ENCODE measurements at places on chromosomes 11 and 22.
A peak's percentile ranks its signal among the peaks of the same experiment; 100 is the strongest.

- DNase-seq = no peak
These were observed 222.1 kb upstream of the ANO3 start for GRCh38 chr11:26109658-26110368.

DNA sequence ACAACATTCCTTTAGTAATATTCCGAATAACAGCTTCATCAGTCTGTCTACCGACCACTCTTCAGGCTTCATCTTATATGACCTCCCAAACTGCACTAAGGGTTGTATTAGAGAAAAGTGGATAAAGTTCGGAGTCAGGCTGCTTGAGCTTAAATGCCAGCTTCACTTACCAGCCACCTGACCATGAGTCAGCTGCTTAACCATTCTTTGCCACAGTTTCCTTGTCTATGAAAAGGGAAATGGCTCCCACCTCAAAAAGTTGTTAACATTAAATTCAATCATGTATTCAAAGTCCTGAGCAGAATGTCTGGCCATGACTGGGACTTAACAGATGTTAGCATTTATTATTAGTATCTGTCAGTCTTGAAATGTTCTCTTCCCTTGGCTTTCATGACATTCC lies 20.9 kb downstream of the LIMK2 start:
- no peak for DNase-seq

- DNase-seq = no peak
These were observed 35.5 kb upstream of the SLC22A24 start for GRCh38 chr11:63179432-63180041.

DNA sequence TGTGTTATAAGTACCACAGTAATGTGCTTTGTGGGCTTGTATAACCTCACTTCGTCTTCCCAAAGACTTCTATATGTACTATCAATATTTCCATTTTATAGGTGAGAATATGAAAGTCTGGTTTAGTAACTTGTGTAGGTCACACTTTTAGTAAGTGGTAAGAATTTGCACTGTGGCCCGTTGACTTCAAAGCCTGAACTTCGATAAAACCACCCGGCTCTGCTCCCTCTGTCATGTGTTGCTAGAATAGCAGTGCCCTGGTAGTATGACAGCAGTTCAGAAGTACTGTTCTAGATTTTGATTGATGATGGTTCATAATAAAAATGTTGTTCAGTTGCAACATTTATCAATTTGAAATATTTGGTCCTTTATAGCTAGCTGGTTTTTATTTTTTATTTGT lies 110.2 kb upstream of the SORL1-AS1 start:
- DNase-seq = no peak

- DNase-seq = no peak
These were observed 48.4 kb upstream of the HSD17B12 start for GRCh38 chr11:43632181-43632580.

DNA sequence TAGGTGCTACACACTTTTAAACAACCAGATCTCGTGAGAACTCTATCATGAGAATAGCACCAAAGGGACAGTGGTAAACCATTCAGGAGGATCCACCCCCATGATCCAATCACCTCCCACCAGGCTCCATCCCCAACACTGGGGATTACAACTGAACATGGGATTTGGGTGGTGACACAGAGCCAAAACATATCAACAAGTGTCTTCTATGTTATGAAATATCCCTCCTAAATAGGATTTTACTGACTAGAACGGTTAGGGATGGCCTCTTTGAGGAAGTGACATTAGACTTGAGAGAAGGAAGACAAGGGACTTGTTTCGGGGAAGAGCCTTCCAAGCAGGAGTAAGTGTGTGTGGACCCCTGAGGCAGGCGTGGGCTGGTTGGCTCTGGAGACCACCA lies 11.9 kb upstream of the MRPL11 start:
- no peak for DNase-seq

GRCh38 chr22:50030297-50031188 lies 18.0 kb upstream of the IL17REL start:
- DNase-seq = peak; percentile 41

DNA sequence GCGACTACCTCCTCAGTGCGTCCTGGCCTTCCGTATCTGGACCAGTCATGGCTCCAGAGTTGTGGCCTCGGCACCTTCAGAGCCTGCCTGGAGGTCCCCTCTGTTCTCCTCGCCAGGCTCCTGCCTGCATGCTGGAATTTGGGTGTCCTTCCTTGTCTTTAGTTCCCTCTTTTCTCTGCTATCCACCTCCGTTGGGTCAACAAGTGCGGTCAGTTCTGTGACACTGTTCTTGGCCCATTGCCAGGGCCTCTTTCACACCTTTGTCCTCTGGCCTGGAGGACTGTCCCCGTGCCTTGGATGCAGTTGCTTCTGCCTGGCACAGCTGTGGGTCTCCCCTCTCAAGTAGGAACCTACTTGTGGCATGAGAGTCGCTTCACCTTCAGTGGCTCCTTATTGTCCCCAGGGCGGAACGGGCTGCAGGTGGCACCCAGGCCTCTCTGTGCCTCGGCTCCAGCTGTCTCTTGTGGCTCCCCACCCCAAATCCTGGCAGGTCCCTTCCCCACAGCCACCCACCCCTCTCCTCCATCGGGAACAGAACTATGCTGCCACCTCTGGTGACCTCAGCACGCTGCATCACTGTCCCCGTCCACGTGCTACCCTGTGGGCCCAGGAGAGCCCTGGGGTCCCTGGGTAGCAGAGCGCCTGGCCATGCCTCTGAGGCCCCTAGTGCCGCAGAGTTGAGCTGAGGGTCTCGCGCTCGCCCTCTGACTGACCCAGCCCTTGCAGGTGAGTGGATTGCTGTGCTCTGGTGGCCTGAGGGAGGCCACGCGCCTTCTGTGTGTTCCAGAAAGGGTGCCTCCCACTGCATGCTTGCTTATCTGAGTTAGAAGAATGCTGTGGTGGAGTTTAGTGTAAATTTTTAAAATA lies 4.7 kb downstream of the DGCR8 start:
- no peak for DNase-seq

DNA sequence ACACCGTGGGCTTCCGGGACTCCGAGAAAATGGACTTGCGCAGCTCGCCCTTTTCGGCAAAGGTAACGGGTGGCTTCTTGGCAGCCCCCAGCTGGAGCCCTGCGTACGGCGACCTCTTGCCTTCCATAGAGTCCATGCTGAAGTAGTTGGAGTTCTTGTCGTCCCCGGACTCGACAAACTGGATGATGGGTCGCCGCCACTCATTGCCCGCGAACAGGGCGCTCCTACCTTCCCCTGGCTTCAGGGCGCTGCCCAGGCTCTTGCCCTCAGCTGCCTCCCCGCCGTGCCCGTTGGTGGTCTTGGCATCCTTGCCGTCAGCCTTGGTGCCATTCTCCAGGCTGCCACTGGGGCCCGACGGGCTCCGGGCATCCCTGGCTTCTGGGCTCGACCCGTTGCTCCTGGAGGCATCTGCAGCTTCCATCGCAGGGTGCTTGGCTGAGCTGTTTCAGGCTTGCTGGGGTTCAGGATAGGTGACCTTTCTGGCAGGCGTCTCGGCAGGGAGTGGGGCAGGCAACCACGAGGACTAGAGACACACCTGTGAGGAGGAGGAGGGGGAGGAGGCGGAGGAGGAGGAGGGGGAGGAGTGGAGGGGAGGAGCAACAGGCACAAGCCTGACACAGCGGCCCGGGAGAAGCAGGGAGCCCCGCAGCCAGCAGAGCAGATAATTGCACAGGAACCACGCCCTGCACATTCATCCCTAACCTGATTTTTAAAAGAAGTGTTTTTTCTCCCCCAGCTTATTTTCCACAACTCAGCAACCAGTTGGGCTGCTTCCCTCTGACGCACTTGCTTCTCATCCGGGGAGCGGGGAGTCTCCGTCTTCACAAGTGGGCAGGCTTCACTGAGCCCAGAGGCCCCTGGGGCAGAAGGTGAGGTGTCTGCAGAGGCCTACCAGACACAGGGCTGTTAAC lies at the start of gene TRIM29:
TSS of gene TRIM29 (minus strand) at position 503 of the 911 bp plus-strand sequence. CDS start at position 421, 82 bp downstream.
- DNase-seq = no peak

DNA sequence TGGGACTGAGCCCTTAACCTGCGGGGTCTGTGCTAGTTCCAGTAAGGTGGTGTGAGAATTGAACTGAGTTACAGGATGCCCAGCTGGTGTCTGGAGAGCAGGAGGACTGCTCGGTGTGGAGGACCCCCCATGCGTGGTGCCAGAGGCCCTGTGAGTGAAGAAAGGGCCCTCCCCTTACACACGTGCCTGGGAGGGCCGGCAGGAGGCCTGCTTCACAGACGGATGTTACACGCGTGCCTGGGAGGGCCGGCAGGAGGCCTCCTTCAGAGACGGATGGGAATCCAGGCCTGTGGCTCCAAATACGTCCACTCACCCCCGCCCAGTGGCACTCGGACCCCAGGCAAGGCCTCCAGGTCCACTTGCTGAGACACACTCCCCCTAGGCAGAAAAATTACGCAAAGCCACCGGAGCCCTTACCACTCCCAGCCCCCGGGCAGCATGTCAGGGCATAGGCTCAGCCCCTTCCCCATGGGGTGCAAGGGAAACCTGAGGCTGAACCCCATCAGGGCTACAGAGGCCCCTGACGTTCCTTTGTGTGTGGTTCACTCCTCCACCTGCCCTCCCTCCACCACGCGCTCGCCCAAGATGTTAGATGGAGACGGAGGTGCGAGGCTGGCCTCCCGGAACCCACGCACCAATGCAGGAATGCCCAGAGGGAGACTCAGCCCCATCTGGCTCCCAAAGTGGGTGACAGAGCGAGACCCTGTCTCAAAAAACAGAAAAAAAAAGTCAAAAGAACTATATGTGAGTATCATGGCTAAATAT lies 227.8 kb downstream of the BRD1 start:
- no peak for DNase-seq
